GM12892 (cell line): ENCODE measurements at places on chromosomes 11 and 22.
A peak's percentile ranks its signal among the peaks of the same experiment; 100 is the strongest.

- no peak for DNase-seq
Observed at GRCh38 chr11:3840004-3840869, 522 bp downstream of the RHOG start.

- DNase-seq, result no peak
Observed at GRCh38 chr22:30877662-30878515, 90.7 kb downstream of the MORC2 start.

- DNase-seq, result no peak
Observed at GRCh38 chr11:119099711-119100110, 1.9 kb downstream of the DPAGT1 start.

GRCh38 chr11:104484804-104485554 lies 321.0 kb upstream of the PDGFD start:
- no peak for DNase-seq

DNA sequence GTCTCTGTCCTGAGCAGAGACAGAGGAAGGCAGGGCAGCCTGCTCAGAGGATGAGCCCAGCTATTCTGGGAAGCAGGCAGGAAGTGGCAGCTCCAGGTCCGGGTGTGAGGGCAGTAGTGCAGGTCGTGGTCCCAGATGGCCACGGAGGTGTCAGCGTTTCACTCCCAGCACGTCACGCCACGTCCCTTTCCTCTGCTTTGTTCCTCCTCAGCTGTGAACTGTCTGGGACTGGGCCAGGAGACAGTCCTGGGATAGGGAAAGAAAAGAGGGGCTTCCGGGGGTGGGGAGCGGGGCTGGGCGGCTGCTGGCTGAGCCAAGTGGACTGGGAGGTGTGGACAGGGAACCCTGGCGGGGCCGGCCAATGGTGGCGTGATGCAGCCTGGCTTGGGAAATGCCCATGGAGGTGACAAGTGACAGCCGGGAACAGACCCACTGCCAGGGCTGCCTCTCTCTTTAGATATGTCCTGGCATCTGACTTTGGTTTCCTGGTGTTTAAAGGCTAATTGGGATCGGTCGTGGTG lies 64.7 kb downstream of the KCNQ1 start:
- DNase-seq, result no peak

DNA sequence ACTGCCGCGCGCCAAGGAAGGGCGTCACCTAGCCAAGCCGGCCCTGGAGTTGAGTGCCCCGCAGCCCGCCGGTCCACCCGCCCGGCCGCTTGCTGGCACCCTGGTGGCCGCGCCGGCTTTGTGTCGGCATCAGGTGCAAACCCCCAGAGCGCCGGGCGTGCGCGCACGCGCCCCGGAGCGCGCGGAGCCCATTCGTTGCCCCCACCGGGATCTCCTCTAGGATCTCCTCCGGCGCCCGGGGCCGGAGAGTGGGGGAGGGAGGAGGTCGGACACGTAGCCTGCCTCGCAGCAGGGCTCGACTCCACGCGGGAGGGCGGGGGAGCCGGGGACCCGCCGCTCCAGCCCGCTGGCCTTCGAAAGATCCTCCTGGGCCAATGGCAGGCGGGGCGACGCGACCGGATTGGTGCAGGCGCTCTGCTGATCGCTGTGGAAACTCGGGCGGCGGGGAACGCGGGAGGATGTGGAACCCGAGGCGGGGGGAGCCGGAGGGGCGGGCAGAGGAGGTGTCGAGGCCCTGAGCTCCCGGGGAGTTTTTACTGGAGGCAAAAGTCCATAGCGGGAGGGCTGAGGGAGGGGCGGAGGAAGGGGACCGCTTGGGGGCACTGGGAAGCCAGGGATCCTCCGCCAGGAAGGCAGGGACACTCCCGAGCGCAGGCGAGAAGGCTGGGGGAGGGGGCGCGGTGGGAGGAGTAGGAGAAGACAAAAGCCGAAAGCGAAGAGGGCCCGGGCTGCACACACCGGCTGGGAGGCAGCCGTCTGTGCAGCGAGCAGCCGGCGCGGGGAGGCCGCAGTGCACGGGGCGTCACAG lies at the start of gene FADS2:
FADS2 (plus strand) TSS at position 730 of the 808 bp plus-strand sequence. CDS start 91 bp downstream, outside the sequence.
- peak; percentile 92 for DNase-seq

DNA sequence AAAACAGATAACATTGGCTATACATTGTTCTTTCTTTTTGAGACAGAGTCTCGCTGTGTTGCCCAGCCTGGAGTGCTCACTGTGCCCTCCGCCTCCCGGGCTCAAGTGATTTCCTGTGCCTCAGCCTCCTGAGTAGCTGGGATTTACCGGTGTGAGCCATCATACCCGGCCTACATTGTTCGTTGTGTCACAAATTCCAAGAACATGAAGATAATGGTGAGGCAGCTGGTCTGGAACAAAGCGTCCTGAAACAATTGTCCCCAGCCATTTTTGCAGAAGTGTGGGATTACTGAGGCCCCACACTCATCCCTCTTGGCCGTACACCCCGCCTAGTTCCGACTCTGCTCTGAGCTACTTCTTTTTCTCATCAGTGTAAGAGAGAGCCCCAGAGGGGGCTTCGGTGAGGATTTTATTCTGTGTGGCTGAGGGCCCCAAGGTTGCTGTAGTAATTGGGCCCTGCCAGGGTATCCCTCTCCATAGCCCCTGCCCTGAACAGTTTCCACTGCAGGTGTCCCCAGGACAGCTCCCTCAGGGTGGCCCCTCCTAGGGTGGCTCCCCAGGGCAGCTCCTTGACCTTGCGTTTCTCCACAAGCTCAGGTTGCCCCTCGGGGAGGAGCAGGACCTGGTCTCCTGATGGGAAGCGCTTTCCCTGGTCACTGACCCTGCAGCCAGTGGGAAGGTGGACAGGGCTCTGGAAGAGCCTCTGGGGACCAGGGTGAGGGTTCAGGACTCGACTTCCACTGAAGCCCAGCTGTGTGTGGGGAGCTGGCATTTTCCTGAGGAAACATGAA lies 13.1 kb upstream of the ARSA start:
- no peak for DNase-seq

DNA sequence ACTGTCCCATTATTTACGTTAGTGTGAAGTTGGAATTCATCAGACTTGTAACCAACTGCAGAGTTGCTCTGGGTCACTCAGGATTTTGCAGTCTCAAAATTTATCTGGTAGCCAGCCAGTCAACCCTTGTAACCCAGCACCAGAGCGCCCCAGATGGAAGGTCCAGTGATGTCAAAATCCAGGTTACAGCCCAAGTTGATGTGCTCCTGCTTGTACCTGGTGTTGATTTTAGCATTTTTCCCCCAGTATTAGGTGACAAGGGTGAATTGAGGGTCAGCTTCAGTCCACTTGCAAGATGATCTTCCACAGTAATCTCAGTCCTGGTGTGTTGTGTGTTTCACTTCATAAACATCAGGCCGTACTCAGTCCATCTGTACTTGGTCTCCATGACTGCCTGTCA lies 7.5 kb downstream of the TIMM10B start:
- DNase-seq, result no peak

DNA sequence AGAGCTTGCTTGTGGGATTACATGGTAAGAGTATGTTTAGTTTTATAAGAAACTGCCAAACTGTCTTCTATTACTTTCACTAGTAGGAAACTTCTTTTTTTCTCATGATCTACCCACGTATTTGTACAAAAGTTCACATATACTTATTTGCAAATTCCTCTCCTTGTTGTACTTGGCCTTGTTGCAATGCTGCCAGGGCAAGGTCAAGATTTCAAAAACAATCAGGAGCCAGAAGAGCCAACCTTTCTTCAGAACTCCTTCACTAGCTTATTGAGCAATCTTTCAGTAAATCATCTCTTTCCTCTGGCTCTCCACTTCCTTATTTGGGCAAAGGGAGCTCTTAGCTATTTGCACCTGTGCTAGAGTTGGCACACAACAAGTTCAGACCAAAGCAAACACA lies 9.7 kb downstream of the SRSF8 start:
- no peak for DNase-seq
